Renal cortical epithelial cell (primary cell): ENCODE measurements at places on chromosomes 7 and 10.
A peak's percentile ranks its signal among the peaks of the same experiment; 100 is the strongest.

DNA sequence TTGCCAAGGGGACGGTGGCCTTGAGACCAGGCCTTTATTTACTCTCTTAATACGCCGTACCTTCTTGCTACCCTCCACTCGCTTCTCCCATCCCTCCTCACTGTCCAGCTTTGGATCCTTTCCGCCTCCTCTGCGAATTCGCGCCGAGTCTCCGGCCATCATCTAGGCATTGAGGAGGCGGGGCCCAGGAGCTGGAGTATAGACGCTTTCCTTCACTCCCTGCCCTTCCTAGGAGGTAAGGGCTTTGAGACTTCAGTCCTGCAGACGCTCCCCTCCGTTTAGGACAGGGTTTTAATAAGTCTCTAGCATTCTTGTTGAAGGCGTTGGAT, 538 bp downstream of the TFAM start:
- peak; percentile 11 for DNase-seq

DNA sequence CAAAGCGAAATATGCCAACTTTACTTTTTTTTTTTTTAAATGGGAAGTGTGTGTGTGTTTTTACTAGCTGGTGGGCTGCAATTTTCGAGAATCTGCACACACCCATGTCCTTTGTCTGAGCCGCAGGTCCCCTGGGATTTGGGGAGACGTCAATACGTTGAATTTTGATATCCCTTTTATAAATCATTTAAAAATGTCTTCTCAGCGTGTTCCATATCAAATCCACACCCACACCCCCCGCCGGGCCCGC, 404 bp upstream of the FMC1 start:
- DNase-seq, result no peak

- DNase-seq, result no peak
These were observed 96.6 kb downstream of the ST8SIA6 start for GRCh38 chr10:17357781-17358180.

DNA sequence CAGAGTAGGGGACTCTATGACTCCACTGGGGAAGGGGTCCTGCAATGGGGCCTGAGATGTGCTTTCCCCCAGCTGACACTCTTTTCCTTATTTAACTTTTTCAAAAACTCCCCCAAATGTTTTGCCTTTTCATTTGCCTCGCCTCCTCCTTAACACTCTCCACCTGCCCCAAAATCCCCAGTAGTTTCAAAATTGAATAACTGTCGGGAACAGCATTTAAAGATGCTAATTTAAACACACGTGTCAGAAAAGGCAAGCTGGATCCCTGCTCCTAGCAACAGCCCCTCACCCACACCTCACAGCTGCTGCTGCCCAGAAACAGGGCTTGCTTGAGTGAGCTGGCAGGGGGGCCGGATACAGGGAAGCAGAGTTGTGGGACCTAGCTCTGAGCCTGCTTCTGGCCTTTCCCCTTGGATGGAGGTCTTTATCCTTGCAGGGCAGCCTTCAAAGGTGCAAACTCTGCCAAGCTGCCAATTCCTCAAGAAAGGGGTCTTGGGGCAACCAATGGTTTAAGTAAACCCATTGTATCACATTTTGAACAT, 115.3 kb downstream of the KCNMA1 start:
- DNase-seq, result no peak

DNA sequence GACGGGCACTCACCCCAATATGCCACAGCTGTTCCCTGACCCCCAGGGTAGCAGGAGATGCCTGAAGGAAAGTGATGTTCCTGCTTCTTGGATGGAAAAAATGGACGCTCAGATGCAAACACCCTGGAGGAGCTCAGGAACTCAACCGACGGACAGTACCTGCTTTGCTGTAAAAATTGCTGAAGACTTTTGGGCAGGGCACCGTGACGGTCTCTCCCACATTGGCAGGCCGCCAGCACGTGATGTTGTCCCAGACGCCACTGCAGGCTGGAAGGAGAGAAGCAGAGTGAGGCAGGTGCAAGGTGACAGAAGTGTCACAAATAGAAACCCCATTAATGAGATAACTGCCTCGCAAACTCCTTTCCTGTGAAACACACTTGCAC, 35.0 kb downstream of the VIPR2 start:
- DNase-seq, result no peak

DNA sequence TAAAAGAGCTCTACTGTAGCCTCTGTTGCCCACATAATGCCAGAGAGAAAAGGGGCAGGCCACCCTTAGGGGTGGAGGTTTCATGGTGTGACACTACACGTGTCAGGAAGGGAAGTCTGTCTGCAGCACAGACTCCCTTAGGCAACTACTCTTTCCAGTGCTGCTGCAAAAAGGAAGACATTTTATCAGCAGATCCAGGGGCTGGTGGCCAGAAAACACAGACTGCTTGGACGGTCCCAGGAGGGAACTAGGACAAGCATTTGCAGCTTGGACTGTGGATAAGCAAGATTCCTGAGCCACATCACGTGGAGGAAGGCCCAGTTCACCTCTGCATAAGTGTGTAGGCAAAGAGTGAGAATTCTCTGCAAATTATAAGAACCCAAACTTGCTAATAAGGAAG, 220.8 kb downstream of the FANK1 start:
- DNase-seq, result no peak
